Stimulated activated CD8-positive, alpha-beta memory T cell treated with anti-CD3 and anti-CD28 coated beads, Interleukin-15, amount 100 ng/mL, for 48 hours (primary cell): ENCODE measurements at places on chromosomes 2 and 18.

DNA sequence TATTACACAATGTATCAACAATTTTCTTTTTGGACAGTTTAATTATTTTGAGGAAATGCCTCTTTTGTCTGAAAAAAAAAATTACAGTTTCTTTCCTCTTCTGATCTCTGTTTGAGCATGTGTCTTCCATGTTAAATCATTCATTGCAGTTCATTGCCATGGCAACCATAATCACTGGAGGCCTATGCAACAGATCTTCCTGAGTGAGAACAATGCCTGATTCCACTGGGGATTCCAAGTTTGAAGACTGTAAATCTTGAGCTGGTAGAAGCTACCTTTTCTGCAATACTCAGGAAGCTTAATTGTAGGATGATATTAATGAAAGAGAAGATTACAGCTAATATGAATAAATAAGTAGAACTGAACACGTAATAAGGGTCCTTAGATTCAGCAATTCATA, 721.4 kb upstream of the CNTNAP5 start:
- DNase-seq, result no peak

DNA sequence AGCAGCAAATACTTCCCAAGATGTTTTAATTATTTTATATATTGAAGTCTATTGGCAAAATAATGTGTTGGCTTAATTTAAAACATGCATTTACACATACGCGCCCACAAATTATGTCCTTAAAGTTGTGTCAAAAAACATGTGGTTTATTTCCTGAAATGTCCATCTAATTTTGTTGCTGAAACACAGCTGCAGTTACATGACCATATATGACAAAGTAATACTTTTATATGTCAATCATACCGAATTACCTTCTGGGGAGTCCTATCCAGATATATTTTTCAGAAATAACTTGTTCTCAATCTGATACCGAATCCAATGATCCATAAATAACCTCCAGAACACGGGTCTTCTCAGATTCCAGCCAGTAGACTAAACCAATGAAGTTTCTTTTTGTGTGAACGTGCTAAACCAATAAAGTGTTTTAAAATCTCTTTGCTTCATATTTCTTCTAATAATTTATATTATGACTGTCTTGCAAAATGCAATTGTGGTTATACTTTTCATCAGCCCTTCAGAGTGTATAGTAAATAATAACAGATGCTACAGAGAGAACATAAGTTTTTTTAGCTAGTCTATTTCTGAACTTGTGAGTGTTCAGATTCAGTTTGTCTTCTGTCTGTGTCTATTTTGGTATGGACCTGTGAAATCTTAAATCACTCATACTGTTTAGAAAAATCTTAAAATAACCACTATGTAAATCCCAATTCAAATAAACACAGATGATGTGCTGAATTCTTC, 2.4 kb downstream of the SCG2 start:
- no peak for DNase-seq

DNA sequence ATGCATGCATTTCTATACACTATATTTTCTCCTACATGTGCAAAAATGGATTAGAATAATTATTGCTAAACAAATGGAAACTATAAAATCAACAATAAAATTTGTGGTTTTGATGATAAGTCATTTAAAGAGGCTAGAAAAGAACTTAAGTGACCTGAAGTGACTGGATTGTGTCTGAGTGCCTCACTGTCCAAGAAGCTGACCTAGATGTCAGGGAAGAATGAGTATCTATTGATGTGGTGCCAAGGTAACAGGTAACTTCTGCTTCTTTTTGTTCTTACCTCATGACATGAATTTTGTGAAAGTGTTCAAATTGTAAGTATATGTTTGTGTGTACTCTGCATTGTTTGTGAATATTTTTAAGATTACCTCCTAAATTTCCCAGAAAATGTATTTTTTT, 1623.9 kb upstream of the ACVR2A start:
- no peak for DNase-seq

DNA sequence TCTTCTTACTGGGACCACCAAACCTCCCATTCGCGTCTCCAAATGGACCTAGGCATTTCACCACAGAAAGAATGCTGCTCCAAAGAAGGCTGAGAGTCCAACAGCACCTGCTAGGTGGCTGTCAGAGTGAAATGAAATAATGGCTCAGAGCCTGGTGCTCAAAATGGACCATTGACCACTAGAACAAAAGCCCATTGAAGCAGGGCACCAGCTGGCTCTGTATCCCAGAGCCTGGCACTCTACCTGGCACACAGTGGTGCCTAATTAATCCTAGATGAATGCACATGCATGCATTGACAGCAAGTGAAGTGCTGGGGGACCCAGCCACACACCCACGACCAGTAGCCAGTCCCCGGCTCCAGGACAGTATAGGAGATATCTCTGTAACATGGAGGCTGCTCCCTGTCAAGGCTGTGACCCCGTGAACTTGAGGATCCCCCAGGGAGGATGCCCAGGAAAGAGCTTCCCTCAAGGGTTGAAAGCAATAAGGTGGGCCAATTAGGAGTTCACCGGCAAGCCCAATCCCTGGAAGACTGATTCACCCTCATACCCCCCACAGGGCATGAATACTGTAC, 261.3 kb downstream of the TNS1 start:
- no peak for DNase-seq

DNA sequence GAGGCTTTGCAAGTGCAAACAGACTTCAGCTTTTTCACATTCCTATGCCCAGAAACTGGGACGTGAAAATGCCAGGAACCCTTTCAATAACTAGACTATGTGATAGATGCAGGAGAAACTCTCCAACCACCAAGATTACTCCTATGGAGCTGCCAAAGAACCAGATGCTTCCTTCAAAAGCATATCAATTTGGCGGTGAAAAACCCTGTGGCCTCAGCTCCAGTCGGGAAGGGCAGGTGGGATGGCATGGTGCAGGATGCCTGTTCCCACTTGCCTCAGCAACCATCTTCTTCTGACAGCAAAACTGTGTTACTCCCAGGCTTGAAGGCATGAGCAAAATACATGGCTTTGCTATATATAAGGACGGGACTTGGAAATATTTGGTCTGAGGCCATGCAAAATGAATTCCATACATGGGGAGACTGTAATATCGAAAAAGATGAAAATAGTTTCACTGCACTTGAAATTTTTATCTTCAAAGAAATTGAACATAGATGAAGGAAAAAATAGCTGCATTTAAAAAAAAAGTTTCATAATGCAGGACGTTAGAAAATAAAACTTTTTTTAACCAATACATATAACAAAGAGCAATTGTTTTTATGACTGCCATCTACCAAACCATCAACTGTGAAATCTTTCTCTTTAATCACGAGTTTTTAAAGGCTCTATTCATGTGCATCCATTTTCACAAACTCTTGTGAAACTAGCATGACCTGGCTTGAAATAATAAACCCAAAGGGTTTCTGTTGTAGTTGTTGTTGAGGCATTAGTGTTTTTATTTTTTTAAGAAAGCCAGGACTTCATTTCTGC, 99.1 kb downstream of the AFF3 start:
- DNase-seq, result no peak

GRCh38 chr18:23568281-23569138, 17.8 kb downstream of the NPC1 start:
- no peak for DNase-seq

DNA sequence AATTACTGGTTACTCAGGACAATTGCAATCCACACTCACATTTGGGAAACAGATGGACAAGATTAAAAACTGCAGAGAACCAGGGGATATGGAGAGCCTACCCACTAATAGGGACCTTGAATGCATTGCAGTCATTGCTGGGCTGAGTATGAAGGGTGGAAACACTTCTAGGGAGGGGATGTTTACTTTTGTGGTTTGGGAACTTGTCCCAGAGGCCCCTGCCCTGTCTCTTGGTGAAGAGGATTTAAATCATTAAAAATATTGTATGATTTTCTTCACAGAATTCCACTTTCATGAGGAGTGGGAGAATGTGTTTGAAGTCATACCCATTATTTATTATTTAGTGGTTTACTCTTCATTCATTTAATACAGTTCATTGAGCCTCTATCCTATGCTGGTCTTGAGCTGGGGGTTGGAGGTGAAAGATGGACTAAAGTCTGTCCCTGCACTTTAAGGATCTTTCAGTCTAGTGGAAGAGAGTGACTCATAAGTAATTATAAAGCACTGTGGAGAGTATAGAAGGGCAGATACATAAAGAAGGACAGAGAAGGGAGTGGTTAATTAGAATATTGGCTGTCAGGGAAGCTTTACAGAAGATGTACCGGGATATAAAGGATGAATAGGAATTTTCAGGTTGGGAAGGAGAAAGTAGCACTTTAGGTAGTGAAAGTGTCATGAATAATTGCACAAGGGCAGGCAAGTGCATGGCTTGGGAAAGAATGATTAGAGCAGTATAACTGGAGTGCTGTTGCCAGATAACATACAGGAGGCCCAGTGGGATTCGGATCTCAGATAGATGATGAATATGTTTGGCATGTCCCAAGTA, 313.4 kb downstream of the LPIN1 start:
- DNase-seq, result no peak

GRCh38 chr18:39453356-39453755, 1887.8 kb upstream of the CELF4 start:
- no peak for DNase-seq

- DNase-seq, result no peak
These were observed 35.4 kb upstream of the LRP2 start for GRCh38 chr2:169397697-169398096.

- DNase-seq, result peak; percentile 49
These were observed 2.2 kb downstream of the ST3GAL5 start for GRCh38 chr2:85886590-85886989.

DNA sequence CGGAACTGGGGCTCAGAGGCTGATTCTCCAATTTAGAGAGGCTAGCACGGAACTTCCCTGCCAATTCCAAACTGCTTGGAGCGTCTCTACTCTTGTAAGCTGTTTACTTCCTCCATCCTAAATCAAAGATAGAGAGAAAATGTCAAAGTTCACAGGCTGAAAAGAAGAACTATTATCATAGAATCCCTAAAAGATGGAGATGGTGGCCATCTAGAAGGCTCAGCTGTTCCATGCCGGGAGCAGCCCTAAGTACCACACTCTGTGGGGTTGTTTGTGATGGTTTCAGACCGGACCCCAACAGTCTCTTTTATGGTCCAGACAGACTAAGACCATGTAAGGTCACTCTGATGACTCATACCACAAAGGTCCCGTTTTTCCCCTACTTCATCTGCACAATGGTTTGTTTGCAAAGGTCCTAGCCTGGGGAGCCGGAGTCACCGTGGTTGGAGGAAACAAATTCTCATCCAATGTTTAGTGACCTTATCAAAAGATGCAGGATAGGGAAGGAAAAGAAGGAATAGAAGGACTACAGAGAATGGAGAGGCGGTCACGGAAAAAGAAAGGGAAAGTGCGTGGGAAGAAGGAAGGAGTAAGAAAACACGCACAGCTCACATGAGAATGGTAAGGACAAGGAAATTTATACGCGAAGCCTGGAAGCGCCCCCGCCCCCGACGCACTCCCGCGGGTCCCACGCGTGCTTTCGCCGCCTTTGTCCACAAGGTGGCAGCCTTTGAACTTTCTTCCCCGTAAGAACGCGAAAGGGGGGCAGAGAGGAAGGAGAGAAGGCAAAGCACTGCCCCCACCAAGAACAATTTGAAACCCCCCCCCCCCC, 453 bp upstream of the ANTXR1 start:
- DNase-seq, result no peak

DNA sequence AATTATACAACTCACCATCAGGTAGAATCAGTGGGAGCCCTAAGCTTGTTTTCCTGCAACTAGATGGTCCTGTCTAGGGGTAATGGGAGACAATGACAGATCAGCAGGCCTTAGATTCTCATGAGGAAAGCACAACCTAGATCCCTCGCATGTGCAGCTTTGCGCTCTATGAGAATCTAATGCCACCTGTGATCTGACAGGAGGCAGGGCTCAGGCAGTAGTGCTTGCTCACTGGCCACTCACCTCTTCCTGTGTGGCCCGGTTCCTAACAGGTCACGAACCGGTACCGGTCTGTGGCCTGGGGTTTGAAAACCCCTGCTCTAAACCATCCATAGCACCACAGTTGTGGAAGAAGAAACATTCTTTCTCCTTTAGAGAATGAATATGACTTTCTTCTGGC, 242.8 kb upstream of the CXCR4 start:
- no peak for DNase-seq

DNA sequence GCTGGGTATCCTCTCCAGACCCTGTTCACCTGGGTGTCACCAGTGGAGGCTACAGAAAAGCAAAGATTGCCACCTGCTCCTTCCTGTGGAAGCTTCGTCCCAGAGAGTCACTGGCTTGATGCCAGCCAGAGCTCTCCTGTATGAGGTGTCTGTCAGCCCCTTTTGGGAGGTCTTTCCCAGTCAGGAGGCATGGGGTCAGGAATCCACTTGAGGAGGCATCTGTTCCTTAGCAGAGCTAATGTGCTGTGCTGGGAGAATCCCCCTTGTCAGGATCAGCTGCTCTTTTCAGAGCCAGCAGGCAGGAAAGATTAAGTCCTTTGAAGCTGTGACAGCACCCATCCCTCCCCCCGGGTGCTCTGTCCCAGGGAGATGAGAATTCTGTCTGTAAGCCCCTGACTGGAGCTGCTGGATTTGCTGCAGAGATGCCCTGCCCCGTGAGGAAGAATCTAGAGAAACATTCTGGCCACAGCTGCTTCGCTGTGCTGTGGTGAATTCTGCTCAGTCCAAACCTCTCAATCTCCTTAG, 121.8 kb downstream of the GPR39 start:
- DNase-seq, result no peak

GRCh38 chr2:46990231-46990588, 74.6 kb upstream of the MCFD2 start:
- no peak for DNase-seq

DNA sequence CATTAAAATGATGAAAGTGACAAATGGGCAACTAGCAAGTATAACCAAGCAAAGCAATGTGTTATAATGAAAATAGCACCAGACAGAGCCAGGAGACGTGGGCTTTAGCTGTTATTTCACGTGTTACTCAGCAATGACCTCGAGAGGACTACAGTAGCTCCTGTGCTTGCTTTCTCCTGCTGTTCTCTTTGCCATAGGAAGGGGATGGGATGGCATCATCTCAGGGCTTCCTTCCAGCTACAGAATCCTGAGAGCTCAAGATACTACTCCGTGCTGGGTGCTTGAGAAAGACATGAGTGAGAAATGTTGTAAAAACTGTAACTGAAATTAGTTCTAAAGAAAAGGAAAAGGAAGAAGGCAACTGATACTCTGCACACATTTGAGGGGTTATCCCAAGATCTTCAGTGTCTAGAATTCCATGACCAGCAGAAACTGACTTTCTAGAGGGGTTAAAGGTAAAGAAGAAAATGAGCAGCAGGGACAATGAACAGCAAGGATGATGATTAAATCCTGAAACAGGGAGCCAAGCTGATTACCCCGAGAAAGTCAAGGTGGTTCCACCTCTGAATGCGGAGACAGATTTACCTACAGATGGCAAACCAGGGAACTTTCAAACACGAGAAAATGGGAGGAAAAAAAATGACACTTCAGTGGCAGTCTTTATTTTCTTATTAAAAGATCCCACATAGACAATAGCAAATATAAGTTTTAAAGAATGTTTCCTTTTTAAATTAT, 33.4 kb downstream of the GAREM1 start:
- no peak for DNase-seq

GRCh38 chr2:11421863-11422490, 44.0 kb downstream of the E2F6 start:
- no peak for DNase-seq

DNA sequence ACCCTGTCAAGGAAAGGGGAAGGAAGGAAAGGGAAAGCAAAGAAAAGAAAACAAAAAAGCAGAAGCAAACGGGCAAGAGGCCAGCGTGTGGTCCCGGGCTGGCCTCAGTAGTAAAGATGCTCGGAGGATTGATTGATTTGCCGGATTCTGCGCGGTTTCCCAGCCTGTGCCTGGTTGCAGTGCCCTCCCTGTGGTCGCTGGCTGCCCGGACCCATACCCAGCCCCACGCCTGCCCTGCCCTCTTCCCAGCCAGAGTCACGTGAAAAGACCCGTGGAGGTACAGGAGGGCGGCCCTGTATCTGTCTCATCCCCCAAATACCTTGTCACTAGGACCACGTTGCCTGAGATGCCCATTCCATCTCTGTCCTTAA, 55.1 kb upstream of the IMP4 start:
- no peak for DNase-seq
